ENCODE measurements at places on chromosomes 11 and 22.

DNA sequence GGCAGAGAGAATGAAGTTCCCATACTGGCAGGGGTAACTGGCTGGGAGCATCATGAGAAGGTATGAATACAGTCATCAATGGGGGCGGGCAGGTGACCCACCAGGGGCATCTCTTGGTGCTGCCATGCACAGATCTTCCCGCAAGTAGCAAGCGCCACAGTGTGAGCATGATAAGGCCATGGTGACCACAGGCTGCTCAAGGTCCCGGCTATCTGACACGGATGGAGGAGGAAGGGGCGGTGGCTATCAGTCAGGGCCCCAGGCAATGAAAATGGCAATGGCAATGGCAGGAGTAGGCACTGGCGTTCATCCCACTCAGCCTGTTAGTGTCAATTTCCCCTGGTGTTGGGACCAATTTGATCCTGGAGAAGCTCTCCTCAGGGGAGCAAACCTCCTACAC, 21.6 kb downstream of the ASCL2 start:
- no peak for DNase-seq

DNA sequence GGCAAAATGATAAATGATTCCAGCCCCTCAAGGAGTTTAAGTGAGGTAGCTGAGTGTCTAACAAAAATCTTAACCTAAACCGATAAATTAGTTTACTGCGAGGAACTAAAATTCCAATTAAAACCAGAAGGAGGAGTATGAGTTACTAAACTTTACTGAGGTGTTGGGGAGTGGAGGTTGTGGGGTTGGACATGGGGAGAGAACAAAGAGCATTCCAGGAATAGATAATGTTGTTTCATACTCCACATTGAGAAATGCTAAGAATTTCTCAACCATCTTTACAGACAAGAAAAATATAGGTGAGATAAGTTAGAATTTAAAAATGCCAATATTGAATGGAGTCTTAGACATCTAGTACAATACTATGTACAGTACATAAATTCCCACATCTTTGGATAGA, 488.6 kb downstream of the METTL15 start:
- DNase-seq = no peak

GRCh38 chr11:20159466-20160381, 551 bp downstream of the DBX1 start:
- no peak for DNase-seq

- DNase-seq = no peak
Observed at GRCh38 chr11:17790453-17790852, 55.9 kb downstream of the KCNC1 start.

DNA sequence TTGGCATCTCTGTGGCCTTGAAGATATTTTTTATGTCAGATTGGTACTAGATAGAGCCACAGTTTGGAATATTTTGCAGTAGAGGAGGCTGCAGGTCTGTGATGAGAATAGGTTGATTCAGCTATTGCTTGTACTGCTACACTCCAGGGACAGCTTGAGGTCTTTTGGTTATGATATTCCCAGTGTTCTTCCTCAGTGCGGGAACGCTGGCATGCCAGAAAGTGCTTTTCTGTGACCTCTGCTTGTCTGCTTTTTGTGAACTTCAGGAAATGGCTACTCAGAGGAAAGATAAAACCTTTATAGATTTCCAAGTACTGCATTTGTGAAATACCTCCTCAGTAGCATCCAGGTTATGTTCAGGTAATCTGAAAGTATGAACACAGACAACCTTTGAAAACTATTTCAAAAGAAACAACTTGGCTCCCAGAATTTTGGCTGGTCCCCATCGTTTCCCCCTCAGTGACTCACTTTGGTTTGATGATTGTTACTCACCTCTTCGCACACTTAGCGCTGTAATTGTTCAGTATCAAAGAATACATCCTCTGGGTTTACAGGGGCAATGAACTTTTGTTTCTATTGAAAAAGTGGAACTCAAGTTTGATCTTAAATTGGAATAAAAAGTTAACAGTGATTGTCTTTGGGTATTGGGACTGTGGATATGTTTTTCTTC, 191.4 kb downstream of the HIPK3 start:
- DNase-seq = no peak

DNA sequence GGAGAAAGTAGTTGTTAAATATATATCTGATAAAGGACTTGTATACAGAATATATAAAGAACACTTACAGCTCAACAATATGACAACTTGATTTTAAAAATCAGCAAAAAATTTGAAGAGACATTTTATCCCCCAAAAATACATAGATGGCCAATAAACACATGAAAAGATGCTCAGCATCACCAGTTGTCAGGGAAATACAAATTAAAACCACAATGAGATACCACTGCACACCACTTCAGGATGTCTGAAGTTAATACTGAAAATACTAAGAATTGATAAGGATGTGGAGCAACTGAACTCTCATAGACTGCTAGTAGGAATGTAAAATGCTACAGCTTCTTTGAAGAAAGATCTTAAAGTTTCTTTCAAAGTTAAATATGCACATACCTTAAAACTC, 49.2 kb downstream of the KREMEN1 start:
- no peak for DNase-seq

GRCh38 chr22:24430431-24431308, 3.3 kb downstream of the ADORA2A start:
- no peak for DNase-seq

GRCh38 chr22:44731357-44731970, 20.9 kb upstream of the ARHGAP8 start:
- DNase-seq = no peak

DNA sequence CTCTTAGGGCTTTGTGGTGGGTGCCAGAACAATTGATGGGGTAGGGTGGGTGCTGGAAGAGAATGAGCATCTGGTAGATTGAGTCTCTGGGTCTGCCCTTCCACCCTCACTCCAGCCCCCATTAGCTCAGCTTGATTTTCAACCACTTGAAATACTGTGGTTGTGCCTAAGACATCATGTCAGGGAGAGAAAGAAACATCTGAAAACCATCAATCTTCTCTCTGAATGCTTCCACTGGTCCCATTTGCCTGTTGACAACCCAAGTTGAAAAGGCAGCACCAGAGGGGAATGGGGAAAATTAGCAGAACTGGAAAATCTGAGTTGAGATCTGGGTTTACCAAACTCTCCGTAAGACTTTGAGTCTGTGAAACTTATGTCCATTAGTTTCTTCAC, 26.1 kb downstream of the CD44 start:
- no peak for DNase-seq

DNA sequence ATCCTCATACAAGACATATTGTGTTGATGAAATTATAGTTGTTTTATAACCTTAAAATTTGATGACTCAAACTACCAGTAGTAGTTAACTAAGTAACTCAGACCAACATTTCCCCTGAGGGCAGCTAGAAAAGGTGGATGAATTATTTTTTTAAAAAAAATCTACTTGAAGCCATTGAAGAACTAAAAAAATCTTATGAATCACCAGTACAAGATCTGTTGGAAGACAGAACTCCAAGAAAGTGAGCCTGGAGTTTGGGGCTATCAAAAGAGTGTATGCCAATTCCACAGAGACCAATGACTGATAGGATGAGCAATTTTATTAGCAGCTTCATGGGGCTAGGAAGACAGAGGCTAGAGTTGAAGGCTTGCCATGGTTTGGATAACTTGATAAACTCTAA, 72.4 kb downstream of the CYP2R1 start:
- DNase-seq = no peak

DNA sequence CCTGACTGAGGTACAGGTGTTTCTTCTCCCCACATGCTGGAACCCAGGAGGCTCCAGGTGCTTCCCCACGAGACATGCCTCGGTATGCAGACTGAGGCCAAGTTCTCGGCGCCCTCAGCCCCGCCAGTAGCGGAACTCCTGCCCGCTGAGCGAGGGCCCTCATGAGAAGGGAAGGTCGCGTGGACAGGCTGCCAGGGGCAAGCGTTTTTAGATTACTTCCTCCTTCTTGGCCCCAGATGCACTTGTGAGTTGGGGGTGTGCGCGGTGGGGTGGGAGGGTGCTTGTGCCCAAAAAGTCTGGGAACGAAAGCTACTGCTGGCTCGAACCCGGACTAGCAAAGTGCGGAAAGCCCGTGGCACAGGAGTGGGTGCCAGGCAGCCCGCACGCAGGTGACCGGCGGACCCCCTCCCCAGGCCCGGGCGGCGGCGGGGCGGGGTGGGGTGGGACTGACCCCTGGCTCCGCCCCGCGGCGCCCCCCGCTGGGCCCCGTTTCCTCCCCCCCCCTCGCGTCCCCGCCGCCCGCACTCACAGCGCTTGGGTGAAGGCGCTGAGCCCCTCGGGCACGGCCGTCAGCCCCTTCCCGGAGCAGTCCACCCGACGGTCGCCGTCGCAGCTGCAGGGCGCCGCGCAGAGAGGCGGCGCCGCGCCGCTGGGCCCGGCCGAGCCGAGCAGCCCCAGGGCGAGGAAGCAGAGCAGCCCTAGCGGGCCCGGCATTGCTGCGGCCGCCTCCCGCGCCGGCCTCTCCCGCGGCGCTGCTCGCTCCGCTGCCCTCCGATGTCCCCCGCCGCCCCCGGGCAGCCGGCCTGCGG, 797 bp downstream of the LGR4 start:
- DNase-seq = peak; percentile 21

DNA sequence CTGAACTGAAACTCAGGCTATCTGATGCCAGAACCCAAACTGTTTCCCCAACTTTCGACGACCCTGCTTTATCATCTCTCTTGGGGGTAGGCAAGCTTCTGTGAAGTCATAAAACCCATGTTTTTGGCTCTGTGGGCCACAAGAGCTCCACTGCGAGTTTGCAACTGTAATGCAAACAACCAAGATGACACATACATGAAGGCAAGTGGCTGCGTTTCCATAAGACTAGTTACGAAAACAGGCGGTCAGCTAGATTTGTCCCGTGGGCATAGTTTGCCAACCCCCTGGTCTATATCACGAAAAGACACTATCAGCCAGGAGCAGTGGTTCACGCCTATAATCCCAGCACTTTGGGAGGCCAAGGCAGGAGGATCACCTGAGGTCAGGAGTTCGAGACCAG, 37.5 kb downstream of the TPST2 start:
- DNase-seq = no peak

GRCh38 chr11:34302046-34302921, 55.5 kb downstream of the ABTB2 start:
- DNase-seq = no peak

DNA sequence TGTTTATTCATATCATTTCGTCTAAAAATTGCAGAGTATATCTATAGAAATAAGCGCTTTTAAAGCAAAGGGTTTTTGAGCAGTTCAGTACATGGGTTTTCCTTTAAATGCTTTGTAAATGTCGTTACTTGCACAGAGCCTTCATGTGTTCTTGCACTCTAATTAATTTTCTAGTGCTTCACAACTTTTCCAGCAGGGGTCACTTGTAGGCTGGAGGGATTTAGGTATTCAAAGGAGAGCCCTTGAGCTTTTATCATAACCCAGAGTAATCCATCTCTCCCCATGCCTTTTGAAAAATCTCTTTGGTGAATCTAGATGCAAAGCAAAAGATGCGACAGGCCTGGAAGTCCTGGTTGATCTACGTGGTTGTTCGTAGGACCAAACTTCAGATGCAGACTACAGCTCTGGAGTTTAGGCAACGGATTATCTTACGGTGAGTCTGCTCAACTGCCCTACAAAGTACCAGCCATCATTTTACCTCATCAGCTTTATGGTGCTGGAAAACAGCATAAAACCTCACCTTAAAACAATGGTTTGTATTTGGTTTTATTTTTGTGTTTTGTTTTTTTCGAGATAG, 60.4 kb downstream of the SFI1 start:
- no peak for DNase-seq

DNA sequence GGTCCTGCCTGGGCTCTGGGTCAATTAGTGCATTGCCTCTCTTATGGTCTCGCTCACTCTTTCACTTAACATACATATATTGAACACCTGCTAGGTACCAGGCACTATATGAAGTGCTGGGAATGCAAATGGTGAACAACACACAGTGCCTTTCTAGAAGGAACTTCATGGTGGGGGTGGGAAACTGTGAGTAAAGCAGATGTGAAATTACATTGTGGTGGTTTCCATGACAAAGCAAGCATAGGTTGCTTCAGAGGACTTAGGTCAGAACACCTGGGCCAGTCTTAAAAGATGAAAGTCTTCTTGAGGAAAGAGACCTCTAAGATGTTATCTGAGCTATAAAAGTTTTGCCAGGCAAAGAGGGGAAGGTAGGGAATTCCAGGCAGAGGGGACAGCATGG, 231.3 kb downstream of the BUD13 start:
- no peak for DNase-seq

GRCh38 chr11:35617687-35618496, at the start of gene FJX1:
TSS of gene FJX1 (plus strand) at chr11:35618460. CDS start at chr11:35618637, 177 bp downstream.
- DNase-seq = no peak

GRCh38 chr11:68968306-68969250, 12.2 kb downstream of the MRGPRD start:
- no peak for DNase-seq

DNA sequence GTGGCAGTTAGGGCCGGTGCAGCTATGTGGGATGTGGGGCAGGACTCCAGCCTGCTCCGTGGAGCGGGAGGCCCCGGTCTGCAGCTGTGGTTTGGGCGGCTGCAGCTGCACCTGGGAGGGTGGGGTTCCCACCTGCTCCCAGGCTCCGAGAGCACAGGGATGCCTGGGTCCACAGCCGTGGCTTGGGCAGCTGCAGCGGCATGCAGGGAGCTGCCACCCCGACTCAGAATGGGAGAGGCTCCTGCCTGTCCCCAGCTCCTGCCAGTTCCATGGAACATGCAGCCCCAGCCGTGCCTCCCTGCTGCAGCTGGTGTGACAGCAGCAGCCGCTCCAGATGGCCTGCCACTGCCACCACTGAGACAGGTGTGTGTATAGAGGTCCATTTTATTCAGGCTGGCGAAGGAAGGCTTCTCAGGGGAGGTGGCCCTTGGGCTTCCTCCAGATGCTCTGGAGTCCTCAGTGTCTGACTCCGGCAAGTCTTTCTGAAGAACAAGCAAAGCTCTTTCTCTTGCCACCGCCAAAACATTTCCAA, 21.8 kb upstream of the UPK3A start:
- no peak for DNase-seq

DNA sequence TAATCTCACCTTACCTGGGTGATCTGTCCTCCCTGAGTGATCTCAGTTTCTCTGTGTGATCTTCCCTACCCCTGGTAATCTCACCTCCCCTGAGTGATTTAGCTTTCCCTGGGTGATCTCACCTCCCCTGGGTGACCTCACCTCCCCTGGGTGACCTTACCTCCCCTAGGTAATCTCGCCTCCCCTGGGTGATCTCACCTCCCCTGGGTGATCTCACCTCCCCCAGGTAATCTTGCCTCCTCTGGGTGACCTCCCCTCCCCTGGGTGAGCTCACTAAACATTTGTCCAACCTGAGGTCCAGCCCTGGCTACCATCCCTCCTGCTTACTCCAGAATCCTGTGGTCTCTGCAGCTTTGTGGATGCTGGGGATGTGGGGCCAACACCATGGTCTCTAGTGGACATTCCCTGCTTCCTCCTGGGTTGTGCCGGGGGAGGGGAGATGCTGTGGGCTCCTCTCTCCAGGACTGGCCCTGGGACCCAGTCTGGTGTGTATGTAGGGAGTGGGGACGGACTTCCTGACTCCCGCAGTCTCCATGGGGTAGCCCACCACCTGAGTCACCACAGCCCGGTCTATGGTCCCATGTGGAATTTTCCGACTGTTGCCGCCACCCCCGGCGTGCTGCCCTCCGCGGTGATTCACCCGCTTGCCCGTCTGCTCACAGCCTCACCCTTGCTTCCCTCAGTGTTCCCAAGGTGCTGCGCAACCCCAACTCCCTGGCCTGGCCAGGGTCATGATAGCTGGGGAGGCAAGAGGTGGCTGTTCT, 9.9 kb downstream of the LSP1 start:
- no peak for DNase-seq

- DNase-seq = no peak
Observed at GRCh38 chr11:34431979-34432378, 6.8 kb upstream of the CAT start.

GRCh38 chr11:7436657-7437056, 48.6 kb upstream of the OLFML1 start:
- no peak for DNase-seq

GRCh38 chr11:95794086-95794485, 3.8 kb downstream of the CEP57 start:
- DNase-seq = no peak
